Right ventricle myocardium inferior (tissue), 1 donor: ENCODE measurements at places on chromosomes 13 and 19. TPM values are rescaled to one million over a fixed set of nuclear protein-coding genes. Genes with fewer than 3 reads are reported as not detected.

Gene CABP5
- not detected for total RNA-seq

Gene CSNK1G2
- total RNA-seq, result 23.6 TPM

GRCh38 chr13:22271903-22272302 lies 601.0 kb downstream of the FGF9 start:
- no peak for DNase-seq

Gene RAB4B
- 13.3 TPM for total RNA-seq

Gene TLE6
- total RNA-seq, result 1.1 TPM

GRCh38 chr19:1163934-1164683 lies 10.0 kb downstream of the SBNO2 start:
- DNase-seq, result peak; percentile 65

Gene DMKN
- total RNA-seq, result 3.4 TPM

Gene UBE2L5
- total RNA-seq, result not detected

- no peak for DNase-seq
These were observed 26.1 kb downstream of the EXOC3L2 start for GRCh38 chr19:45218911-45219743.

DNA sequence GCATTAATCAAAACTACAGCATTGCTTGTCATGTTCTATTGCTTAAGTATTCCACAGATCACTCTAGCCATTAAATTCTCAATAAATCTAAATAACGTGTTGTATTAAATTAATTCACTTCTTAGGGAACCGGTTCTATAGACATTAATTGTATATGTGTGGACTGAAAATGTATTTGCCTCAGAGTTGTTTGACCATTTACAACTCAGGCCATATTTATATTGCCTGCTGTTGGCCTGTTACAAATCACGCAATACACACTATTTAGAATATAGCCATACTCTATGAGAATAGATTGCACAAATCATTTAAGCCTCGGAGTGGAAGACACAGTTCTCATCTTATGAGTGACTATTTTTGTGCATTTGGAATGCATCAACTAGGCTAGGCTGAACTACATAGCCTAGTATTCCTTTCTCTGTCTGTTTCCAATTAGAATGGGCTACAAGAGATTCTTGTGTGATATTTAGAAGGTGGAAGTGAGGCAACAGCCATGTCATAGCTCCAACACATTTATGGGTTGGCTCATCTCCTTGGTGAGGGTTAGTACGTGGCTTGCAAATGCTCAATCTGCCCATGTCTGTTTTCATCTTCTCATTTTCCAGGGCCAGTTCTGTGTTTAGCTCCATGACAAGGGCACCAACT lies 1116.1 kb downstream of the PCDH9 start:
- no peak for DNase-seq

GRCh38 chr19:1888385-1888784 lies 3.1 kb upstream of the ABHD17A start:
- DNase-seq, result no peak

GRCh38 chr13:51823359-51823758 lies 19.4 kb upstream of the DHRS12 start:
- no peak for DNase-seq

GRCh38 chr13:48653472-48653939 lies at the start of gene CYSLTR2:
TSS of gene CYSLTR2 (plus strand) at chr13:48653929. CDS start at chr13:48706818, 52,889 bp downstream.
- DNase-seq, result no peak

DNA sequence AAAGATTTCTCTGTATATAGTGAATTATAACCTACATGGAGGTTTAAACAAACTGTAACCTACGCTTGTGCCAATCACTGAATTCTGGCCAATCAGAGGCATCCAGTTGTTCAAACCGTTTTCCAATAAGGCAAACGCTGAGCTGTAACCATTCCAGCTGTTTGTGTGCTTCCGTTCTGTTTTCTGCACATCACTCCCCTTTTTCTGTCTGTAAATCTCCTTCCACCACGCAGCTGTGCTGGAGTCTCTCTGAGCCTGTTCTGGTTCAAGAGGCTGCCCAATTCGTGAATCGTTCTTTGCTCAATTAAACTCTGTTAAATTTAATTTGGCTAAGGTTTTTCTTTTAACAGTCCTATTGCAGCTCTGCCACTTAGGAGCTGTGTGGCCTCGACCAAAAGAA lies 552.5 kb downstream of the FGF9 start:
- DNase-seq, result no peak

DNA sequence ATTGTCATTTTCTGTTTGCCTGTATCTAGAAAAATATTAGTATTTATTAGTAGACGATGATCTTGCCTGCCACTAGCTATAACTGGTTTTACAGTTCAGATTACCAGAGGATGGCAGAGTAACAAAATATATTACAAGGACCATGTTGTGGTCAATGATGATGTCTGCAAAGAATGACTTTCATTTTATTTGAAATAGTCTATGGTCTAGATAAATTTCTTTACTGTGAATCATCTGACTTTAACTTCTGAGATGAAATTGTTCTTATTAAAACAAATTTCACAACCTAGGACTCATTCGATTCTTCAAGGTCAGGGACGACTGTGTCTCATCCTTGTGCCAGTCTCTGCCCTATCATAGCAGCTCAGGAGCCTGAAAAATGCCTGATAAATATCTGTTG lies 637.8 kb upstream of the KLF12 start:
- no peak for DNase-seq

DNA sequence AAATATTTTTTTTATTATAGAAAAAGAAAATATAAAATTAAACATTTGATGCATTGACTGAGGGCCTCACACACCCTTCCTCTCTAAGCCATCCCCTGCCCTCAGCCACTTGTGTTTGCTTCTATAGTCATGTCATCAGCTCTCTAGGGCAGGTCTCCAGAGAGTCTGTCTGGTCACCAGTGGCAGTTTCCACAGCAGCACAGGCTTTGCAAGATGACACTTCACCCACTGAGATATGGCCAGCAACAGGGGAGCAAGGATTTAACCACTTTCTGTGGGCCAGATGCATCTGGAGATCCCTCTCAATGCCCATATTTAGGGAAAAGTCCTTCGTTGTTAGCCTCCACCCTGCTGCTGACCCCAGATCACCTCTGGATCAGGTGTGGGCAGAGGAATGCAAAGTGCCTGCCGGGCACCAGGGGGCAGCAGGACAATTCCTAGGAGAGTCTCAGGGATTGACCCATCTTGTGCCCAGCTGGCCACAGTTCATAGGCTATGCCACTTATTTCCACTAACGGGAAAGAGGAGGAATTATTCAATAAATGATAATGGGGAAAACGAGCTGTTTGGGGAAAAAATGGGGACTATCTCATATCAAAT lies 4.8 kb downstream of the ABCC4 start:
- no peak for DNase-seq

Gene FFAR3
- 0.14 TPM for total RNA-seq

Gene SERPINE3
- total RNA-seq, result not detected

GRCh38 chr13:47896546-47896945 lies 104.5 kb downstream of the SUCLA2 start:
- no peak for DNase-seq

GRCh38 chr19:941292-942132 lies 15.7 kb downstream of the ARID3A start:
- no peak for DNase-seq

Gene ZNF850
- total RNA-seq, result 4.1 TPM

- DNase-seq, result no peak
These were observed 32.8 kb downstream of the NEK5 start for GRCh38 chr13:52096062-52096461.

DNA sequence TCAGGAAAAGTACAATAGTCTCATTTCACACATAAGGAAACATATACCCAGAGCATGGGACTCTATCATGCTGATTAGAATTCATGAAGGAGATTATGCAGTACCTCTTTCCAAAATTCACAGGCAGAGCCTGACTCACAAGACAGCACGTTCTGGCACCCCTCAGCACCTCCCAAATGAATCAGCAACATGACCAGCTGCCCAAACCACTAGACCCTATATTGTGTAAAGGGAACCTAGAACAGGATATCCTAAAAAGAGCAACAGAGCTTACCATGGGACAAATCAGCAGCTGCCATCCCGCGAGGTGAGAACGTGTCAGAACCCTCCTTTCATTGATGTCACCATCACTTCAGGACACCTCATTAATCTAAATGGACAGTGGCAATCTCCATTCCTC lies 2.5 kb downstream of the ZNF426 start:
- no peak for DNase-seq
